ENCODE measurements at places on chromosomes 3 and 15.

GRCh38 chr3:134655706-134656105 lies 4.9 kb upstream of the KY start:
- no peak for DNase-seq

DNA sequence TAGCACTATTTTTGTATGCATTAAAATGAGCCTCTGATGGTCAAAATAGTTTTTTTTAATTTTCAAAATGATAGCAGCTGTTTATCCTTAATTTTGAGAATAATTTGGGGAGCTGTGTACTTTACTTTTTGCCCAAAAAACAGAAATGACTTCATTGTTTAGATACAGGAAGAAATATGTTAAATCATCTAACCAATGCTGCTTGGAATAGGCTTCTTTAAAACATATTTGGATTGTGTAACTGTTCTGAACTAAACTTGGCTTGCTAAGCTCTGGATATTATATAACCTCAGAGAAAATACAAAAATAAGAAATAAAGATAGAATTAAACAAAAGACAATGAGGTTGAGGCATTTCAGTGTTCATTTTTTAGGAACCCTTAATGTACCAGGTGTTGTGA lies 119.3 kb downstream of the SERPINI1 start:
- DNase-seq, result no peak

DNA sequence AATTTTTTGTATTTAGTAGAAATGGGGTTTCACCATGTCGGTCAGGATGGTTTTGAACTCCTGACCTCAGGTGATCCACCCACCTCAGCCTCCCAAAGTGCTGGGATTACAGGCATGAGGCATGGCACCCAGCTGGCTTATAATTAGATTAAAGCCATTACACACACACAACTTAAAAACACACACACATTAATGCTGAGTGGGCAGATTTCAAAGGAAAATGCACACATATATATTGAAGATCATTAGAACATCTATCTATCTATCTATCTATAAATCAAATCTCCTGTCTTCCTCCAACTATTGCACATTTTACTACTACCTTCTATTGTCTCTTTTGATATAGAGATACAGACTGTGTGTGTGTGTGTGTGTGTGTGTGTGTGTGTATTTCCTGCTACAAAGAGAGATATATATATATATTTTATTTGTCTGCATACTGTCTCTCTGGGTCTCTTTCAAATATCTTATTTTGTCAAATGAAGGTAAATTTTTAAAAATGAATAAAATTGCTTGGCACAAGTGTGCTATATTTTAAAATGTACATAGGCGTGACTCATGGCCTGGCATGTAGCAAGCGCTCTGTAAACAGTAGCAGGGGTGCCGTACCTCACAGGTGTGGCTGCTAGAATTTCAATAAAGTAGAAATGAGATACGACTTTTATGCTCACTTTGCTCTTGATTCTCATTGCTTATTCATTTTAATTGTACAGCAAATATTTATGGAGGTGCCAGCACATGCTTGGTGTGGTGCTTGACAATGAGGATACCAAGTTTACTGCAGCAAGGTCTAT lies 655.8 kb downstream of the AGBL1 start:
- no peak for DNase-seq

DNA sequence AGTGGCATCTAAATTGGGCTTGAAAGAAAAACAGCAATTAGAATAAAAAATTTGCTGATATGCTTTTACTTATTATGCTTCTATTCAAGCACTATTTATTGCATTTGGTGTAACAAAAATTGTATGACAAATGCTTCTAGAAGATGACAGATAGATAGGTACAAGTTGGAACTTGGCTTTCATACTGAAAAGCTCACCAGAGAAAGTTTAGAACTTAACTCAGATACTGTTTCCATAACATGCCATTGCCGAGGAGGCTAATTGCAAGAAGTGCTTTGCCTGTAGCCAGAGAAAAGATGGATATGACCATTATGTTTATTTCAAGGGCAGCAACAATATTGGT lies 123.8 kb downstream of the NFKBIZ start:
- no peak for DNase-seq

- DNase-seq, result no peak
Measured at GRCh38 chr3:108946292-108947285, 7.1 kb downstream of the GUCA1C start.

DNA sequence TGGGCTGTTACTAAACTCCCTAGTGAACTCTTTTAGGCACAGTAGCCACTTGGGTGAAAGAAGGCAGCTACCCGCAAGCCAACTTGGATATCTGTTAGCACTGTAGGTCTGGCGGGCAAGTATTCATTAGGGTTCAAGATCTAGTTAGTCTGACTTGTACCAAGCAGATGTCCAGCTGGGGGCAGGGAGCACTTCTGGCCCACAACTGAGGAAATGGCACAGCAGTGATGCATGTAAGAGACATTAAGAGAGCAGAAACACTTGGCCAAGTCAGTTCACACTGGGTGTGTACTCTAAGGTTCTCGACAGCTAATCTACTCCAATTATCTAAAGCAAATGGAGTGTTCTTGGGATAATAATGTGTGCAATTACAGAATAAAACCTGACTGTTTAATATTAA lies 131.7 kb downstream of the CTNNB1 start:
- DNase-seq, result no peak

- DNase-seq, result no peak
Measured at GRCh38 chr15:44015545-44016305, 179.3 kb downstream of the FRMD5 start.

- peak; percentile 59 for DNase-seq
Measured at GRCh38 chr3:63874769-63875168, 11.1 kb downstream of the ATXN7 start.

DNA sequence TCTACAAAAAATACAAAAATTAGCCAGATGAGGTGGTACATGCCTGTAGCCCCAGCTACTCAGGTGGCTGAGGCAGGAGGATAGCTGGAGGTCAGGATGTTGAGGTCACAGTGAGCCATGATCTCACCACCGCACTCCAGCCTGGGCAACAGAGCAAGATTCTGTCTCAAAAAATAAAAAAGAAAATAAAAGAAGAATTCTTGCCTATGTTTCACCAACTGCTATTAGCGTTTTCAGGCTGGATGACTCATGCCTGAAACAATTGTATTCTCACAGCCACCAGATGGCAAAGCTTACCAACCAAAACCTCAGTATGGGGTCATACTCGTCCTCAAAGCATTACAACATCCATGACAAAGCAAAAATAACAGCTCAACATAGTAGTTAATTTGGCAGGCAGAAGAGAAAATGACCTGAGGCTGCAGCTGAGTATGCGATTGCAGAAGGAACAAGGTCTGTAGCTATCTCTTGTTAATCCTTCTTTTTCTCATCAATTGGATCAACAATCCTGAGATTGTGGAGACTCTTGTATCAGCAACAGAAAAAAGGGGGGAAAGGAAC lies 52.2 kb downstream of the TP53BP1 start:
- DNase-seq, result peak; percentile 93

- peak; percentile 78 for DNase-seq
Measured at GRCh38 chr15:94322141-94322540, 90.8 kb downstream of the MCTP2 start.

GRCh38 chr15:65920825-65921309 lies 51.6 kb downstream of the RAB11A start:
- no peak for DNase-seq

- DNase-seq, result no peak
Measured at GRCh38 chr3:1726741-1727140, 371.9 kb upstream of the CNTN4 start.

DNA sequence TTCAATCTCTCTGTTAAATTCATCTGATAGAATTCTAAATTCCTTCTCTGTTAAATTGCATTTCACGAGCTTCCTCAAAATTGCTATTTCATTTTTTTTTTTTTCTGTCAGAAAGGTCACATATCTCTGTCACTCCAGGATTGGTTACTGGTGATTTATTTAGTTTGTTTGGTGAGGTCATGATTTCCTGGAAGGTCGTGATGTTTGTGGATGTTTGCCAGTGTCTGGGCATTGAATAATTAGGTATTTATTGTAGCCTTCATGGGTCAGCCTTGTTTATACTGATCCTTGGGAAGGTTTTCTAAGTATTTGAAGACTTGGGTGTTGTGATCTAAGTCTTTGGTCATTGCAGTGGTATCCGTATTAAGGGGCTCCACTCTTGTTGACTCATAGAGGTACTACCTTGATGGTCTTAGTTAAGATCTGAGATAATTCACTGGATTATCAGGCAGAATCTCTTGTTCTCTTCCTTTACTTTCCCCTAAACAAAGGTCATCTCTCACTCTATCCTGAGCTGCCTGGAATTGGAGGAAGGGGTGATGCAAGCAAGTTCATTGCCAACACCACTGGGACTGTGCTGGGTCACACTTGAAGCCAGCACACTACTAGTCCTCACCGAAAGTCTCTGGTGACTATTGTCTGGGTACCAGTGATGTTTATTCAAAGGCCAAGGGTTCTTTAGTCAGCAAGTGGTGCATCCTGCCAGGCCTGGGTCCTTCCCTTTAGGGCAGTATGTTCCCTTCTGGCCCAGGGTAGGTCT lies 231.1 kb downstream of the GBE1 start:
- no peak for DNase-seq

- no peak for DNase-seq
Measured at GRCh38 chr3:150422907-150423306, 14.8 kb downstream of the TSC22D2 start.

- DNase-seq, result no peak
Measured at GRCh38 chr3:99731499-99731898, 86.2 kb upstream of the CMSS1 start.

DNA sequence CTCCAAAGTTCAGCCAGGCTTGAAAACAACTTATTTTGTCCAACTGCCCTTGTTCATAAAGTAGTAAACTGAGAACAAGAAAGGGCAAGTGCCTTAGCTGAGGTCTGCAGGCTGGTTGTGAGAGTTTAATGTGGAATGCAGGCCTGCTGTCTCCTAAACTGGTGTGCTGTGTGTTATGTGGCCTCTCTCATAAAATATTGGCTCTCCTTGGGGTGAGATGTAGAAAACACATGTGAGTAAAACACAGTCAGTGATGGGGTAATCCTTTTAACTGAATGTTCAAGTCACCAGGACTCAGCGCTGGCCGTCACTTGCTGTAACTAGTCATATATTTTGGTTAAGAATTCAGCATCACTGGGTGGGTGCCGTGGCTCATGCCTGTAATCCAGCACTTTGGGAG lies 7.1 kb upstream of the ST6GAL1 start:
- DNase-seq, result no peak

DNA sequence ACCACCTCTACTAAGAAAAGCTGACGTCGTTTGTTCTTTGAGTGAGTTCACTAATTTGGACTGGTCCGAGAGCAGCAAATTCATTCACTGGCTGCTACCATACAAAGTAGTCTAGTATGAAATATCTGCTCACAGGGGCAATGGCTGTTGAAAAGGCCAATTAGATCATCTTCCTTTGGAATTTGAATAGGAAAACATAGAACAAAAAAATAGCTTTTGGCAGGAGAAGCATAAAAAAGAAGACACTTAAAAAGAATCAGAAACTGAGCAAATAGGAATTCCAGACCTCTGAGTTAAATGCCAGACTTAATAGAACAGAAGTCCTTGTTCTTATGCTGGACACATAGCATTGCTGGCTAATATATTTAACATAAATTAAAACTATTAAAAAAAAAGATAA lies 159.3 kb downstream of the IL1RAP start:
- no peak for DNase-seq

DNA sequence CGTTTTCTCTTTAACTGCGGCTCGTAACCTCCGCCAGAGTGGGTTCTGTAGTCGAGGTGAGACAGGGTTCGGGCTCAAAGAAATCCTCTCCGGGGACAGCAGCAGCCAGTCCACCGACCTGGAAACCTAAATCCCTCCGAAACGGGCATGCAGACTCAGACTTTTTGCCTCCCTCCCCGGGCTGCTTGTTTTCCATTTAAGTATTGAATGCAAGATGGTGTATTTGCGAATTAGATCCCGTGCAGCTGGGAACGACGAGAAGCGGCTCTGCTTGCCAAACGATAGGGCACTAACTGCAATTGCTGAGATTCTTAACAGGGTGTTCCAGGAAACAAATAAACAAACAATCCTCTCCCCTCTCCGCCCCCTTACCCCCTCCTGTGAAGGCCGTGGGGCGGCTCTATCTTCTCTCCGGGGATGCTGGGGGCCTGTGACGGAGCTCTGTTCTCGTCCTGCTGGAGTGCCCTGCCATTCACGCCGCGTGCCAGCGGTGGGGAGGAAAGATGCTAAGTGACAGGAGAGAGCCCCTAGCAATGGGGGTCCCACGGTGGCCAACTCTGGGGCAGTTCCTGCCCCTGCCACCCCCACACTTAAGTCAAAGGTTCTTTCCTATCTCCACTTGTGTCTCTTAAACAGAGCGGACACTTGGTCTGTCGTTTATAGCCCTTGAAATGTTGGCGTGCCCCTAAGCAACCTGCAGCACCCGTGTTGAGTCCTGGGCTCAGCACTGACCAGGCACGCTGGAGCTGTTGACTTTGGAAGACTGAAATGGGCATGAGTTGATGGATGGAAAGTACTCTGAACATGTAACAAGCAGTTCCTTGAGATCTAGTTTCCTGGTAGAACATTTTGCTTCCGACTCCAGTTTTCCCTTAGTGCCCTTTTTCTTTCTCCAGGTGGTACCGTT lies 1.3 kb upstream of the ETV5 start:
- DNase-seq, result no peak

DNA sequence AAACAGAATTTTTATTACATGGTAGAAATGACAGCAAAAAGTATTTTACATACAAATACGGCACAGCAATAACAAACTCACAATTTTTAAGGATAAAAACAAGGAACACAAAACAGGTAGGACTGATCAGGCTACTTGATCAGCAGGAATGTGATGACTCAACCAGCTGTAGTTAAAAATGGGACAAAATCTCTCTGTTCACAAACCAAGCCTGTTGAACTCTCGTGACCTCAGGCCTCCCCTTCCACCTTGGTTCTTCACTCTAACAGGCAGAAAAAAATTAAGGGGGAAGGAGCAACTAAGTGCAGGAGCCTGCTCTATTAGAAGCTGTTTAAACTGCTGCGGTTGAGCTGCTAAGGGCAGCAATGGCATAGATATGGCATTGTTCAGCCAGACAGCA lies 18.7 kb downstream of the FBXL22 start:
- DNase-seq, result no peak

DNA sequence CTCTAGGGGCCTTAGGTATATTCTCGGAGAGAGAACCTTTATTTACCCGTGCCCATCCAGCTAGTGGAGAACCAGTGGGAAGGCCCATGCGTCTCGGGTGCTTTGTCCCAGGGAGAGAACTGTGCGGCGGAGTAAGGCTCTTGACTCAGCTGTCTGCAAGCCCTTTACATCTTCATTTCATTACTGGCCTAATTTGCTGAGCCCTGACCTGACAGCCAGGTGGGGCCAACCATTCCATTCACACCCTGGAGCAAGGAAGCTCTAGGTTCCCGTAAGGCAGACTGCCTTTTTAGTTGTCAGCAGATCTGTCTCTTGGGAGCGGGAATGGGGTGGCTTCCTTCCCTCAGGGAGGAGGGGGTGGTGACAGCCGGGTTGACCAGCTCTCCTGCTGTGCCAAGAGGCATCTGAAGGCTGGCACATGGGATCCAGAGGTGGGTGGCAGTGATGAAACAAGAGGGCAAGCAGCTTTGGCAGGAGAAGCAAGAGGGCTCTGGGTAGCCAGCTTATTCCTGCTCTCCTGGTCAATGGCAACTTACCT lies 36.4 kb downstream of the SV2B start:
- DNase-seq, result no peak

Data from inflammatory macrophage treated with lipopolysaccharide for 4 hours (primary cell).